ENCODE measurements at places on chromosomes 12 and 14.

GRCh38 chr12:84842406-84843013 is 70.1 kb downstream of the SLC6A15 start:
- no peak for DNase-seq

DNA sequence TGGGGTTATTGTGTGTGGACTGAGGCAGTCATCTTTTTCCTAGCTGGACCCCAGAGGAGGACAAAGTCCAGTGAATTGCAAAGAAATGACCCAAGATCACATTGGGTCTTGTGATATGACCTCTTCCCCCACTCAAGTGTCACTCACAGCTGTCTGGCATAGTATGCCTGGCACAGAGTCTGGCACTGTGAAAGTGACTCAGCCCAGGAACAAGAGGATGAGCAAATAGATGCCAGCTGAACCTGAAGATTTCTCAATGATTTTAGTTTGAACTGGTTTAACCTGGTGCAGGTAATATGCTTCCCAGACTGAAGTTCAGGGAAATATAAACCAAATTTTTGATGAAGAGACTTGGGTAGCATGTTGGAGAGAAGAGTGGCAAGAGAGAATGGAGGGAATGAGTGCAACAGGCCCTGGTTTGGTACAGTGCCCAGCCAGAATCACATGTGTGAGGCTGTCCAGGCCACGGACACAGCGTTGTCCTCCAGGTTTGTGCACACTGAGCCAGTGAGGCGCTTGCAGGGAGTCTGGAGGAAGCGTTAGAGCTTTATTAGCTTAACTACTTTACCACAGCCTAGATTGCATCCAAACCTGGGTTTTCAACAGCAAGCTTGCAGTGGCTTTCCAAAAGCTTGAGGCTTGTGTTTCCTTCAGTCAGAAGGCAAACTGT is 332.9 kb downstream of the NUAK1 start:
- DNase-seq = no peak

GRCh38 chr12:54432815-54433164 is 13.7 kb upstream of the ITGA5 start:
- DNase-seq = no peak

GRCh38 chr12:3219233-3219632 is 142.1 kb downstream of the TSPAN9 start:
- DNase-seq = no peak

- DNase-seq = no peak
Measured at GRCh38 chr12:73863546-73863945, 674.1 kb upstream of the ATXN7L3B start.

DNA sequence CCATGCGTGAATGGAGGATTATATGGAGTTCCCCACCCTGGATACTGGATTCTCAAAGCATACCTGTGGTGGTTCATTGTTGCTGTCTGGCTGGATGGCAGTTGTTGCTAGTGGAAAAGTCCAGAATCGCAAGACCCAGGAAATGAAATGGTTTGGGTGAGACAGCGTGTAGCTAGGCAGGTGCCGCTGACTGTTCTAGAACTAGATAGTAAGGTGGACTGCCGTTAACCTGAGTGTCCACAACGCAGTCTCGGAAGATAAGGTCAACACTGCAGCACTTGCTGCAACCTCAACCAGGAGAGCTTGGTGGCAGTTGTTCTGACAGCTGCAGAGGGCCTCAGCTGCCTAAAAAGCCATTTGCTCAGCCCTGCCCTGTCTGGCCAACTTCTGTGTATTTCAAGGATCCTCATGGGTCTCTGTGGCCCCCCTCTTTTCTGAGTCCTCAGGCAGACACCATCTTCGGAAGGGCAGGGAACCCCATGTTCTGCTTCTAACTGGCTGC is 15.5 kb upstream of the IRF2BPL start:
- DNase-seq = no peak

DNA sequence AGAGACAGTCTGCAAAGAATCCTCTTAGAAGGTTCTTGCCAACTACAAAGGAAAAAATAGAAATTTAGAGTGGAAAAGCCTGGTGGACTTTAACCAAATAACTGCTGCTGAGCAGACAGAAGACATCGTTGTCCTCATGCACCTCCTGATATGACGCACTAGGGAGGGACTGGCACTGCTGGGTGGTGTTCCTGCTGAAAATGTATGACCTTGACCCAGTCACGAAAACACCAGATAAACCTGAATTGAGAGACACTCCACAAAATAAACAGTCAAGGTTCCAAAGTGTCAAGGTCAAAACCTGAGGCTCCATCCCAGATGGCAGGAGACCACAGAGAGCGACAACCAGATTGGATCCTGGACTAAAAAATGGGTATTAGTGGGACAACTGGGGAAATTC is 61.9 kb downstream of the CHGA start:
- DNase-seq = no peak

GRCh38 chr12:24979329-24979728 is 30.4 kb upstream of the BCAT1 start:
- DNase-seq = no peak

Data from stimulated activated CD4-positive, alpha-beta T cell treated with anti-CD3 and anti-CD28 coated beads, Interleukin-15, amount 100 ng/mL, for 24 hours (primary cell).